ENCODE measurements at places on chromosomes 11 and 22.

DNA sequence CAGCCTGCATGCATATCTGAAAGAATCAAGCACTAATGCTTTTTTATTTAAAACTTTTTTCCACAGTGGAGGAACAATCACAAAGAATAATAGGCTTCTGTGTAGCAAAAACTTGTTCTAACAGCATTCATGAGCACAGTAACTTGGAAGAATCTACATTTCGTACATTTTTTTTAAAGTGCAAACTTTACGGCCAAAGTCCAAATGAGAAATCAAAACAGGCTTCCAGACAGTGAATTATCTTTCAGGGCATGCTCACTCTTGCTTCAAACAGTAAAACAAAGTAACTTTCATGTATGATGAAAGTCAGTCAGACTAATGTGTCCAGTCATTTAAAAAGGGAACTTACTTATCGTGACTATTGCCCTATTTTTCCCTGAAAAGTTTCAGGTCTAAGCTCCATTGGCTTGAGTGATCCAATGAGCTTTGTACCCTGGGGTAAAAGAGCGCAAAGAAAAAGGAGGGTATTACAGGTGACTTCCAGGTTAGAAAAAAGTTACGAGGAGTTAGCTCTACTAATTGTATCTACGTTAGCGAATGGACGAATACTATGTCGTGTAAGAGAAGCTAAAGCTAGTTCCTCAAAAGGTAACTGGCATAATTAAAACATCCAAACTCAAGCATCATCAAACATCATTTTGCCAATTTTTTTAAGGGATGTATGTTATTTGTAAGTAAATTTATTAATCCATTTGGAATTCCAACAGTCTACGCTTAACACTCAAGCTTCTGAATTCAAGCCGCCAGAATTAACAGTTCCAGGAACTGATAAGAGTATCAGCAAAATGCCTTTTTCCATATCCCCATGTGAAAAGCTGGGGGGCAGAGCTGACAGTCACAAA is 1.7 kb downstream of the PICALM start:
- no peak for DNase-seq

- no peak for DNase-seq
Observed at GRCh38 chr11:74022546-74022945, 13.7 kb upstream of the UCP3 start.

DNA sequence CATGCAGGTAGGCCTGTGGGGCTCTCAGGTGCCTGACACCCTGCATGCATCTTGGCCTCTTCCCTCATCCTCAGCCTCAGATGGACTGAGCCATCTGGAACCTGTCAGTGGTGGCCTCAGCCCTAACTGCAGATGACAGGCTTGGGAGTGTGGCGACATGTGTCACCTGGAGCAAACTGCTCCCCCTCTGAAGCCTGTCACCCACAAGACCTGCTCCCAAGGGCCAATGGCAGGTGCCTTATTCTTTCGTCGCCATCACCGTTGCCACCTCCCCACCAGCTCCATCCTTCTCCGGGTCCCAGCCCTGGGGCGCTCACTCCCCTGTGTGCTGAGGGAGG is 3.6 kb upstream of the SEPTIN5 start:
- no peak for DNase-seq

- no peak for DNase-seq
Observed at GRCh38 chr11:105074166-105074530, 29.0 kb upstream of the CARD16 start.

- no peak for DNase-seq
Observed at GRCh38 chr22:42644422-42645340, 4.3 kb upstream of the ATP5MGL start.

GRCh38 chr11:63017306-63017974 is 1.8 kb upstream of the SLC22A8 start:
- DNase-seq = no peak

DNA sequence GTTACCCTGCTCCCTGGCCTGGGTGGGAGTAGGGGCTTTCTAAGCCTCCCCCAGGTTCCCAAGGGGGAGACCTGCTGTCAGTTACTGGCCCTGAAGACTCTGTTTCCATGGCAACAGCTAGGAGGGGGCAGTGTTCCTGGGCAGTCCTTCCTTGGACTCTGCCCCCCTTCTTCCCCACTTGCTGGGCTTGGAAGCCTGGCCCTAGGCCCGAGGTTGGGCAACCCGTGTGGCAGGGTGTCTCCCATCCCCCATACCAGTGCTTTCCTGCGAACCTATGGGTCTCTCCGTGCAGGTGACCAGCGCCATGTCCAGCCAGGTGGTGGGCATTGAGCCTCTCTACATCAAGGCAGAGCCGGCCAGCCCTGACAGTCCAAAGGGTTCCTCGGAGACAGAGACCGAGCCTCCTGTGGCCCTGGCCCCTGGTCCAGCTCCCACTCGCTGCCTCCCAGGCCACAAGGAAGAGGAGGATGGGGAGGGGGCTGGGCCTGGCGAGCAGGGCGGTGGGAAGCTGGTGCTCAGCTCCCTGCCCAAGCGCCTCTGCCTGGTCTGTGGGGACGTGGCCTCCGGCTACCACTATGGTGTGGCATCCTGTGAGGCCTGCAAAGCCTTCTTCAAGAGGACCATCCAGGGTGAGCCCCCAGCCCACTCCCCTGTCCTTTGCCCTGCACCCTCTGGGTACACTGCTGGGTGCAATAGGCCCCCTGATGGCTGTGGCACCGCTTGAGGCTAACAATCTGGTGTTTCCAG is 1.7 kb downstream of the ESRRA start:
- no peak for DNase-seq

GRCh38 chr11:93737904-93738612 is 3.2 kb downstream of the TAF1D start:
- DNase-seq = no peak

DNA sequence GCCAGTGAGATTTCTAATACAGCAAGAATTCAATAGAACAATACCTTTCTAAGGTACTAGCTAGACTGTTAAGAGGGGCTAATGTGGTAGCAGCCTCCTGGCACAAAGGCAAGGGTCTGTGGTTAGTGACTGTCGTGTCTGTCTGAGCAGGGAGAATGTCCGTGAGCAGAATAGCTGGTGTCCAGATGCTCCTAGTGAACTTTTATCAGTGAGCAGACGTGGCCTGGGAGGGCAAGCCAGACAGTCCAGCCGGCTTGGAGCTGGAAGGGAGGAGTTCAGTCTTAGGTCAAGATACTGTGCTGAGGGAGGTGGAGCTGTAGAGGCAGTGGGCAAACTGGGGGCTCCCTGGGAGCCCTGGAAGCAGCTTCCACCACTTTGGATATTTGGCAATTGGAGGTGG is 138.6 kb downstream of the TEAD1 start:
- DNase-seq = no peak

DNA sequence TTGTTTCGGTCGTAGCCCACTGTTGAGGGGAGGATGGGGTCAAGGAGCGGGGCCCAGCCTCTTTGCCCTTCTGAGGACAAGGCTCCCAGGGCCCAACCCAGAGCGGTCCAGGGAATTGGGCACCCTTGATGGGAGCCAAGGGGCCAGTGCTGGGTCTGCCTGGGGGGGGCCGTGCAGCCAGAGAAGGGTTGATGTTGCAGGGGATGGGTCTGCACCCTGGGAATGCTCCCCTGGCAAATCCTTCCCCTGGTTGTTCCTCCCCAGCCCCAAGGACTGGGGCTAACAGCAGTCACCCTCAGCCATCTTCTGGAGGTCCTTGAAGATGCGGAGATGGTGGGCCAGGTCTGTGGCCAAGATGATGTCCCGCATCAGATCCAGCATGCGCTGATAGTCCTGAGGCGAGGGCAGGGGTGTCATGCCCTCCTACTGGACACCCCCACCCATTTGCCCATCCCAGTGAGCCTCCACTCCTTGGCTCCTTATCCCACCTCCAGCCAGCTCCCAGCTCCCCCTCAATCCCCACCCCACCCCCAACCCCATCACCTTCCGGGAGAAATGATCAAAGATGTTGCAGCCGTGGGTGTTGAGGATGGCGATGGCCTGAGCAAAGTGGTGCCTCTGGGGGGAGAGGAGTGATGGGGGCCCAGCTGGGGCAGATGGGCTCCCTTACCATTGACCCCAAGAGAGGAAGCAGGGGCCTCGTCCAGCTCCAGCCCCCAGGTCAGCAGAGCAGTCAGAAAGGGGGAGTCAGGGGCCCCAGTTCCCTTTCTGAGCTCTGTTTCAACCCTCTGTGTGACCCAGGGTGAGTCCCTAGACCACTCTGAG is 95.0 kb downstream of the PDE2A start:
- DNase-seq = no peak

- DNase-seq = no peak
Observed at GRCh38 chr11:63719987-63720386, 38.7 kb downstream of the RTN3 start.

DNA sequence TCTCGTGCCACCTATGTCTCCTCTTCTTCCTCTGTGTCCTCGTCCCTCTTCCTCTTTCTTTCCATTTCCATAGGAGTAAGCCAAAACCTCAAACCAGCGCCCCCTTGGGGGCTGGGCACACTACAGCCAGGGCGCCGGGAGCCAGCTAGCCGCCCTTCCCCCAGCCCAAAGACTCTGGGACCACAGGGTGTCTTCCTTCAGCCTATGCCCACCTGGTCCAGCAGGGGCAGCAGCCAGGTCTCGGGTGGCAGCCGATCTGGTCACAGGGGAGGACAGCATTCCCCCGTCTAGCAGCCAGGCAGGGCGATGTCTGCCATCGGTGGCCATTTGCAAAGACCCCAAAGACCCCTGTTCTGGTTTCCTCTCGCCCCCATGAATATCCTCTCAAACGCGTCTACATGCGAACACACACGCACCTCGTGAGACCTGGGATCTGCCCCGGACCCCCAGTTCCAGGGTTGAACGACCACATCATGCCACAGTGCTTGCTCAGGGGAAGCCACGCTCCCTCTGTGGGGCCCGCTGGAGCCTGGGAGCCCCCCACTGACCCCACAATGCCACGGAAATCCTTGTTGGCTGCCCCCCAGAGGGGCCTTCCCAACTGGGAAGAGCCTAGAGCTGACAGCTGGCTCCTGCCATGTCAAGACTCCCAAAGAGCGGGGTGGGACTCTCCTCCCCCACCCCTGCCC is 546.0 kb upstream of the CCDC179 start:
- DNase-seq = no peak

DNA sequence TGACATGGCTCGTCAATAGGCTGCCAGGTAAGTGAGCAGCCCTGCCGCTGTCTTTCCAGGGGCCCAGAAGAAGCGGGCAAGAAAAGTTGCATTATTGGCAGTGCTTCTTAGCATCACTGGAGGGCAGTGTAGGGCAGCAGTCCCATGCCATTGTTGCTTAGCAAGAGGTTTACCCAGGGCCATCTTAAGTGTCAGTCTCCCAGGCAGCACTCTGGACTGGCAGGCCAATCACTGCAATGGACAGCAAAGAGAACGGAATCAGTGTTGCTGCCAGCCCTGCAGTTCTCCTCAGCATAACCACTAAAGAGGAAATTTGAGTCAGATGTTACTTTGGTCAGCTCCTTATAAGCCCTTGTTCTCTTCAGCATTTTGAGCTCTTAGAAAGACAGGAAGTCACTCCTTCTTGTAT is 13.4 kb upstream of the GRK2 start:
- DNase-seq = no peak

- DNase-seq = no peak
Observed at GRCh38 chr11:1516273-1517067, 29.9 kb upstream of the MOB2 start.

GRCh38 chr22:37179622-37180420 is 8.2 kb downstream of the C1QTNF6 start:
- no peak for DNase-seq

- no peak for DNase-seq
Observed at GRCh38 chr22:23207729-23208393, 27.6 kb downstream of the BCR start.

DNA sequence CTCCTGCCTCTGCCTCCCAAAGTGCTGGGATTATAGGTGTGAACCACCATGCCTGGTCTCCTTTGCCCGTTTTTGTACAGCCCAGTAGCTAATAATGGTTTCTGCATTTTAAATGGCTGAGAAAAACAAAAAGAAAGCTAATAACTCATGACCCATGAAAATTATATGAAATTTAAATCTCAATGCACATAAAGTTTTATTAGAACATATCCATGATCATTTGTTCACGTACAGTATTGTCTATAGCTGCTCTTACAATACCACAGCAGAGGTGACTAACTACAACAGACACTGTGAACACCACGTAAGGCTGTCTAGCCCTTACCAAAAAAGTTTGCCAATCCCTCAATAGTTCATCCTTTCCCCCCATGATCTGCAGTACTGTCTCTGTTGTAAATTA is 6.4 kb upstream of the PLAAT2 start:
- no peak for DNase-seq

GRCh38 chr11:64868904-64869570 is 9.4 kb downstream of the EHD1 start:
- no peak for DNase-seq

DNA sequence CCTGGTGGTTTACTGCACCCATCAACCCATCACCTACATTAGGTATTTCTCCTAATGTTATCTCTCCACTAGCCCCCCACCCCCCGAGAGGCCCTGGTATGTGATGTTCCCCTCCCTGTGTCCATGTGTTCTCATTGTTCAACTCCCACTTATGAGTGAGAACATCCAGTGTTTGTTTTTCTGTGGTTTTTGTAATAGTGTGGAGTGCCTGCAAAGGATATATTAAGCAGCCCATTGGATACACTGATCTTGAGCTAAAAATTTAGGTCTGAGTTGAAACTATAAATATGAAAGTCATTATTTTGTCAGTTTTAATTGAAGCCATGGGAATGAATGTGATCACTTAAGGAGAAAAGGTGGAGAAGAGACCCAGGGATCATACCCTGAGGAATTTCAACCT is 23.0 kb downstream of the MRPL48 start:
- no peak for DNase-seq

- DNase-seq = no peak
Observed at GRCh38 chr11:122167100-122167499, 51.1 kb upstream of the BLID start.

DNA sequence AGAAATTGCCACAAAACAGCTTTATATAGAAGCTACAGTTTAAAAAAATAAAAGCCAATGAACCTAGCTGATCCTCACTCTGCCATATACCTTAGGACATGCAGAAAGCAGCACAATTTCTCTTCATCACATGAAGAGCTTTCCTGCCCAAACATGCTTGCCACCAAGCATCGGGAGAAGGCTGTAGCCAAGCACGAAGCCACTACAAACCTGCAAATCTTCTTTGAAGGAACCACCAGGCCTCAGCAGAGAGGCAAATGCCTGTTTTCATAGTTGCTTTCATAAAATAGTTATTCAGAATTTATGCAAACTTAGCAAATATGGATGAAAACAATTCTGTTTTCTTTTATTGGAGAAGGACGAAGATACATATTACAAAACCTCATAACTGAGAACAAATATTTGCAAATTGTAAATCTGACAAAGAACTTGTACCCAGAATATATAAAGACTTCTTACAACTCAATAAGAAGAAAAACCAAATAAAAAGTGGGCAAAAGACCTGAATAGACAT is 100.3 kb downstream of the RBFOX2 start:
- no peak for DNase-seq

DNA sequence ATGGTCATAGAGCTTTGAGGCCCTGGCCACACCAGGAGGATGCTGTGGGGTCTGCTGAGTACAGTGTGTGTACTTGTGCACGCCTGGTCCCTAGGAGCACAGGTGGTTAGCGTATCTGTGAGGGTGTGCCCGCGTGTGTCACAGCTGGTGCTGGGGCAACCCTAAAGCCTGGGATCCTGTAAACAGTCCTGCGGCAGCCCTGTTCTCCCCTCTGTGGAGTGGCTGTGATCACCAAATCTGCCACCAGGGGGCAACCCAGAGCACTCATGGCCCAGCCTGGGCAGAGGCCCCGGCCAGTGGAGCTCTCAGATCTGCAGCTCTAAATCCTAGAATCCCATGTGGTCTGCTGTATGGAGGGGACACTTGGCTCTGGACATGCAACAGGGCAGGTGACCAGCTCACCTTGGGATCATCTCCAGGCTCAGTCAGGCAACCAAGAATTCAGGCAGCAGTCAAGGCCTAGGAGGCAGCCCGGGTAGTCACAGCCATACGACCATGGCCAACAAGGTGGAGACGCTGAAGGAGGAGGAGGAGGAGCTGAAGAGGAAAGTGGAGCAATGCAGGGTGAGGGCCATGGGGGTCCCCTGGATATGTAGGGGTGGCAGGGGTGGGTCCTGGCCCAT is 3.9 kb downstream of the SH3BP1 start:
- DNase-seq = no peak
